ENCODE measurements at places on chromosomes 12 and 14.

DNA sequence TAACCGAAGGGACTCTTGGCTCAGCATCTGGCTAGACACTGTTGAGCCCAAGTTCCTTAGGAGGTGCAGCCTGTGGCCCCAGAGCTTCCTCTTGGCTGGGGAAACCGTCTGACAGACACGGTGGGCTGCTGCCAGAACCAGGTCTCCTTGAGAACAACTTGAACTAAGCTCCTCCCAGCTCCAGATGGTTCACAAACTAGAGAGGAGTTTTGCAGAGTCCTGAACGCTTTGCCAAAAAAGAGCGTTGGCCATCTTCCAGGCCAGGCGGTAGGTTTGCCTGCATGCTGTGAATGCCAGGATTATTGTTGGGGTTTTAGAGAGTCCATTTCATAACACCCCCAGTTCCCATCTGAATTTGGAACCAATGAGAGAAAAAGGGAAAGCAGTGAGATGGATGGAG, 399.8 kb downstream of the RGS6 start:
- no peak overlapping the region for H3K4me3 ChIP-seq
- no peak overlapping the region for H3K27ac ChIP-seq
- H3K27me3 ChIP-seq = peaks cover 14% of the 10 kb centered on the region

DNA sequence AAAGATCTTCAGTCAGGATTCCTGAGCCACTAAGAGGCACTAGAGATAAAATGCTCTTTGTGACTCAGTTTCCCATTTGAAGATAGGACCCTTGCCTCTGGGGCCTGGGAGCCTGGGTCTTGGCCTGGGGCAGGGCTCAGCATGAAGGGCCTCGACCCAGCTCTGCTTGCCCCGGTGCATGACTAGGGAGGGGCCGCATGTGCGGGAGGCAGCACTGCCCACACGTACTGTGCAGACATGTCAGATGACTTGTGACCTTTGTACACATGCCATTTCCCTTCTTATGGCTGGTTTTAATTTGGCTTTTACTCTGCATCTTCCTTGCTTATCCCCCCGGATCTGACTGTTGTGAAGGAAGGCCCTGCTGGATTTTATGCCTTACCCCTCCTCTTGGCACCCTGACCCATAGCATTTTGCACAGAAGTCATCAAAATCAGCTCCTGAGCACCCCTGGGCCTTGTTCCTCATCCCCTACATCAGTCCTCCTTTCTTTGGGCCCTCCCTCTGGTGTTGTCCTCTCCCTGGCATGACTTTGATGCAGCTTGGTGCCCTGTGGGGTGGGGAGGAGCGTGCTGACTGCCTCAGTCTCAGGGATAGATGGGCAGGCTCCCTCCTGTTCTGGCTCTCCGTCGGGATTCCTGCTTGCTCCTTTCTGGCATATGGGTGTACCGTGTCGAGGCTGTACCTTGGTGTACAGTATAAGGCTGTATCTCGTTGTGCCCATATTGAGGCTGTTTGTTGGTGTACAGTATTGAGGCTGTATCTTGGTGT, 4.4 kb downstream of the CLSTN3 start:
- peak overlapping the region; percentile 59 for H3K27ac ChIP-seq
- peak overlapping the region; percentile 26 for H3K4me3 ChIP-seq
- DNase-seq = no peak
- peaks cover 14% of the 10 kb centered on the region for H3K4me1 ChIP-seq
- H3K36me3 ChIP-seq = peaks cover 53% of the 10 kb centered on the region

DNA sequence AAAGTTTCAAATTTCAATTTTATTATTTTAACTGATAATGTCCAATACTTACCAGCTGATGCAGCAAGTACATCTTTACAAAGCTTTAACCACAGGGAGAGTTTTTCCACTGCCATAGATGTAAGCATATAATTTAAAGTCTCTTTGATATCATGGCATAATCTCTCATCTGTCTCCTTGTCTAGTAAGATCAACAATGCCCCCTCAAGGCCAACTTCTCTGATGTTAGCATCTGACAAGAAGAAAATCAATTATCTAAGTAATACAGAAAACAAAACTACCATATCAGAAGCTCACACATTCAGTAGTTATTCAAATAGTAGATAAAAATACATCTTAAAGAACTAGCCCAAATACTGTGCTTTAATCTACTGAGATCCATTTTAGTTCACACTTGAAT, 94.2 kb downstream of the HEATR5A start:
- no peak overlapping the region for H3K27ac ChIP-seq
- no peak overlapping the region for H3K4me3 ChIP-seq
- H3K4me1 ChIP-seq = no peaks in the 10 kb centered on the region
- DNase-seq = no peak
- H3K27me3 ChIP-seq = no peaks in the 10 kb centered on the region

DNA sequence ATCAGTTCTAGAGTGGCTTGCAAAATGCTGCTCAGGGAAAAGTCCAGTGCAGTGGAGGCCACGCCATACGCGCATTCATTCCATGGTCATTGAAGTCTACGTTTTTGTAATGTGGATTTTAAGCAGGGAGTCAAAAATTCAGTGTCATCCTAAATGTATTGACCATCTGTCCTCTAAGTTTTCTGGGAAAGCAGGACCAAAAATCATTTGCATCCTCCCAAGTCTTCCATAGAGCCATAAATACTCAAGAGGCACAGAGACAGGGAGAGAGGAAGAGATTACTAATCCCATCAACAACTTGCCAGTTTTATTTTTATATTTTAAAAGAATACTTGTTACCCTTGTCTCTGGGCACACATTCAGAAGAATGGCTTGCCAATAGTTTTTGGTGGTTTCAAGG, 36.9 kb downstream of the RHOJ start:
- peaks cover 3% of the 10 kb centered on the region for H3K36me3 ChIP-seq
- no peak overlapping the region for H3K4me3 ChIP-seq
- H3K27ac ChIP-seq = no peak overlapping the region
- no peaks in the 10 kb centered on the region for H3K27me3 ChIP-seq
- DNase-seq = no peak

GRCh38 chr12:55728939-55729818, at the start of gene CD63:
TSS of gene CD63 (minus strand) at chr12:55729009. CDS start at chr12:55728341, 668 bp downstream.
- peak within 1 kb of the TSS; percentile 95 for H3K4me3 ChIP-seq
- DNase-seq = no peak
- H3K27ac ChIP-seq = peak within 1 kb of the TSS; percentile 95
- peaks cover 39% of the 10 kb centered on the region for H3K4me1 ChIP-seq

DNA sequence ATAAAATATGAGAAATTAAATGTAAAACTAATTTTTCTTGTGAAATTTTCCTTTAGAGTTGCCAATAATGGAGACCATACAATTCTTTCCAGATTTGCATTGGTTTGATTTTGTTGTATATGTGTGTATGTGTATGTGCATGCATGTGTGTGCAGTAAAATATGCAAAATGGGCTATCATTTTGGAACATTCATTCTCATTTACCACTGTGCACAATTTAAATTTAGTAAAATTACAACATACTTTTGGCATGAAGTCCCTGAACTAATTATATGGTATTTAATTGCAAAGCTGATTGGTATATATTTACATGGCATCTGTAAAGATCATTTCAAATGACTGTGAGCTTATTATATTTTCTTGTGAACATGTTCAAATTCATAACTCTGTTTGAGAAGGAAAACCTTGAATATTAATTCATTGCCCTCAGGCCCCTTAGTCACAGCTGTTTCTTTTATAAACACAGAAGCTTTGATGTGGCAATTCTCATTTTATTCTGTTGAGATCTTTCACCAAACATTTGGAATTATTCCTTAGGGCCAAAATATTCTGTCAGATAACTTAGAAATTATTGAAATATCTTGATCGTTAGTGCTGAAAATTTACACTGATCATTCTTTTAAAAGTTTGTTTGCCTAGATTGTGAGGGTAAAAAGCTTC, 17.6 kb downstream of the KERA start:
- no peak overlapping the region for H3K4me3 ChIP-seq
- peaks cover 16% of the 10 kb centered on the region for H3K4me1 ChIP-seq
- H3K27ac ChIP-seq = no peak overlapping the region
- DNase-seq = no peak
- H3K36me3 ChIP-seq = no peaks in the 10 kb centered on the region

GRCh38 chr12:77560714-77561113, 270.0 kb upstream of the NAV3 start:
- no peak for DNase-seq
- H3K27ac ChIP-seq = no peak overlapping the region
- H3K27me3 ChIP-seq = no peaks in the 10 kb centered on the region
- no peak overlapping the region for H3K4me3 ChIP-seq
- no peaks in the 10 kb centered on the region for H3K36me3 ChIP-seq

DNA sequence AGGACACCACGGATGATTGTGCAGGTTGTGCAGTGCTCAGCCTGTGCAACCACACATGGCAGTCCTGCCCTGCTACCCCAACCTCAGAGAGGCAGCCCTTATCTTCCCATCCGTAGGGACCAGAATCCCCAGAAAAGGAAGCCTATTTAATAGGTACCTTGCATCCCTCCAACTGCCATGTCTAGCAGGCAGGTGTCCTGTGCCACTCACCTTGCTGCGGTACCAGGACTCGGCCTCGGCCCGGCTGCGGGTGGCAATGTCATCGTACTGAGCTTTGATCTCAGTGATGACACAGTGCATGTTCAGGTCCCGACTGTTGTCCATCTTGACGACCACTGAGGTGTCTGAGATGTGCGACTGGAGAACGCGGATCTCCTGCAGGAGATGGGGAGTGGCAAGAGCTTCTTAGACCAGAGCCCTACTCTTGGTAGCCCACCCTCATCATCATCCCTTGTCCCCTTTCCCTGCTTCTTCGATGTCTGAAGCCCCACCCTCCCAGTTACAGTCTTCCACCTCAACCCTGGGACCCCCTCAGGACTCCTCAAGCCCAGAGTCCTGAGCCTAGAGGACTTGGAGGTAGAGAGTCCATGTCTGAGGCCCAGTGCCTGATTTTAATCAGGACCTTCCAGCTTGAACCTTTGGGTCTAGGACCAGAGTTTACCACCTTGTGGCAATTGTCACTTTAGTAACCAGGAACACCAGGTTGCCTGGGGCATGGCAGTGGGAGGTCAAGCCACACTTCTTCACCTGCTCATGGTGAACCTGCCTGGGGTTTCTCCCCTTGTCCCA, 20.5 kb downstream of the KRT7 start:
- no peak overlapping the region for H3K4me3 ChIP-seq
- H3K27ac ChIP-seq = no peak overlapping the region
- H3K4me1 ChIP-seq = peaks cover 8% of the 10 kb centered on the region

DNA sequence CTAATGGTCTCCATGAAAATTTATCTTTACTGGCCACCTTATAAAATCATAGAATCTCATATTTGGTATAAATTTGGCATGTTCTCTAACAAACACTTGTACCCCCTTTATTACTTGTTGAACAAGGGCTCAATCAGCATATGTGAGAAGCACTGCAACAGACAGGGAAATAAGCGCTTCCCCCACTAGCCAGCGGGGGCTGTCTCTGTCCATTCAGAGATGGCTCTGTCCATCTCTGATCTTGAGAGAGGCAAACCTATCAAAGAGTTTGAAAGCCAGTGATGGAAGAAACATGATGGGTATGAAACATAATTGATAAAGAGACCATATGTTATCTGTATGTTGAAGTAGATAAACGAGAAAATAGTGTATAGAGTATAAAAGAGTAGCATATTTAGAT, 326.8 kb downstream of the PDZRN4 start:
- H3K4me1 ChIP-seq = peaks cover 11% of the 10 kb centered on the region
- peaks cover 27% of the 10 kb centered on the region for H3K27me3 ChIP-seq
- H3K36me3 ChIP-seq = no peaks in the 10 kb centered on the region

DNA sequence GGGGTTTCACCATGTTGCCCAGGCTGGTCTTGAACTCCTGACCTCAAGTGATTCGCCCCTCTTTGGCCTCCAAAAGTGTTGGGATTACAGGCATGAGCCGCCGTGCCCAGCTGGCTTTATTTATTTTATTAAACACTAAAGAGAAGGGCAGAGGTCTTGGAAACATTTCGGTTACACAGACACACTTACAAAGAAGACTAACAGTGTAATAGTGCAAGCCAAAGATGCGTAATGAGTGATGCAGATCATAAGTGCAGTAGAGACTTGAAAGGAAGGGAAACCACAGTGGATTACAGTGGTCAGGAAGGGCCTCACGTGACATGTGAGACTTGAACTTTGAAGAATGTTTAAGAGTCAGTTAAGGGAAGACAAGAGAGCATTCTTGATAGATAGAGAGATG, 33.9 kb upstream of the CDK17 start:
- peaks cover 6% of the 10 kb centered on the region for H3K4me1 ChIP-seq
- no peaks in the 10 kb centered on the region for H3K36me3 ChIP-seq
- no peak overlapping the region for H3K27ac ChIP-seq
- H3K4me3 ChIP-seq = no peak overlapping the region
- H3K27me3 ChIP-seq = no peaks in the 10 kb centered on the region

DNA sequence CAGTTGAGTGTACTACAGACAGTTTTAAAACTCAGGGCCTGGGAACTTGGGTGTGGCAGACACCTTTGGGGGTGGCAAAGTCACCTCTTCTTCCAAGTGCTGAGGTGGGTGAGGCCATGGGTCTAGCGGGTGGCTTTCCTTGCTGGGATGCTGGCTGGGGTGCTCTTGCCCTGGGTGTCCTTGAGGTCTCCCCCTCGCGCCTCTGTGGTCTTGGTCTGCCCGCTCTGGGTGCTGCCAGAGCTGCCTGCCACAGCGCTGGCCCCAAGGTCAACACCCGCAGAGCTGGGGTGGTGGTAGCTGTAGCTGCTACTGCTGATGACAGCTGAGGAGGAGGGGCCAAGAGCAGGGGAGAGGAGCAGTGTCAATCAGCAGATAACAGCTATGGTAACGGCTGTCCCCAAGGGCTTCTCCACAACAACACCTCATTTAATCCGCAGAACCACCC, 6.8 kb downstream of the KRT74 start:
- H3K27ac ChIP-seq = no peak overlapping the region
- H3K36me3 ChIP-seq = no peaks in the 10 kb centered on the region
- no peak overlapping the region for H3K4me3 ChIP-seq
- H3K4me1 ChIP-seq = no peaks in the 10 kb centered on the region
- H3K27me3 ChIP-seq = peaks cover 52% of the 10 kb centered on the region

DNA sequence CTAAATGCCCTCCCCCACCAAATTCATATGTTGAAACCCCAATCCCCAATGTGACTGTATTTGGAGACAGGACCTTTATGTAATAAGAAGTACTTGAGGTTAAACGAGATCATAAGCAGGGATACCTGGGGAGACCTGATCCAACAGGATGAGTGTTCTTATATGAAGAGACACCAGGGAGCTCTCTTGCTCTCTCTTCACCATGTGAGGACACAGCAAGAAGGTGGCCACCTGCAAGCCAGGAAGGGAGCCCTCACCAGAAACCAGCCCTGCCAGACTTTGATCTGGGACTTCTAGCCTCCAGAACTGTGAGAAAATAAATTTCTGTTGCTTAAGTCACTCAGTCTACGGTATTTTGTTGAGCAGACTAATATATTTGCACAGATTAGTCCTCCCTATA, 113.6 kb downstream of the NUAK1 start:
- H3K36me3 ChIP-seq = no peaks in the 10 kb centered on the region
- peaks cover 18% of the 10 kb centered on the region for H3K4me1 ChIP-seq
- no peak overlapping the region for H3K4me3 ChIP-seq
- no peak overlapping the region for H3K27ac ChIP-seq
- no peak for DNase-seq

GRCh38 chr14:54579621-54580020, 12.7 kb downstream of the SAMD4A start:
- H3K4me3 ChIP-seq = no peak overlapping the region
- no peaks in the 10 kb centered on the region for H3K27me3 ChIP-seq
- DNase-seq = no peak
- H3K27ac ChIP-seq = peak overlapping the region; percentile 51

GRCh38 chr12:110928700-110929099, 8.3 kb upstream of the MYL2 start:
- H3K4me3 ChIP-seq = no peak overlapping the region
- peaks cover 12% of the 10 kb centered on the region for H3K27me3 ChIP-seq
- H3K36me3 ChIP-seq = no peaks in the 10 kb centered on the region
- DNase-seq = no peak
- H3K27ac ChIP-seq = no peak overlapping the region

GRCh38 chr12:52165096-52165855, 26.5 kb downstream of the KRT80 start:
- H3K4me3 ChIP-seq = no peak overlapping the region
- peaks cover 34% of the 10 kb centered on the region for H3K4me1 ChIP-seq
- peak overlapping the region; percentile 74 for H3K27ac ChIP-seq
- no peak for DNase-seq
- no peaks in the 10 kb centered on the region for H3K27me3 ChIP-seq
- no peaks in the 10 kb centered on the region for H3K36me3 ChIP-seq
